ENCODE measurements at places on chromosomes 7 and 10. TPM values are rescaled to one million over a fixed set of nuclear protein-coding genes. Genes with fewer than 3 reads are reported as not detected.

DNA sequence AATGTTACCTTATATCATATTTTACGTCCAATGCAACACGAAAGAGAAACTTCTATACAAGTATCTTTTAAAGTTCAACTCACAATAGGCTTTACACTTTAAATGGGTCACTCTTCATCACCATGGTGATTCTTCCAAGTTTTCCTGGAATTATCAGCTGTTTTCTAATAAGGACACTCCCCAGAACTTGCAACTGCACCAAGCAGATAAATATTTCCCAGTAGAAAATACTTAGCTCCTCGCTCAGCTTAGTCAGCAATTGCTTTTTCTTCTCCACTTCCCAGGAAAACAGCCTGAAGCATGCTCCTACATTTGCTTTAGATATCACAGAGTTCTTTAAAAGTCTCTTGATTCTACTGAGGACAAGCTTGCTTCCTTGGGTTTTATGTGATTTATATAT, 25.7 kb upstream of the ADD3 start:
- peaks cover 6% of the 10 kb centered on the region for H3K27me3 ChIP-seq
- peaks cover 1% of the 10 kb centered on the region for H3K36me3 ChIP-seq
- DNase-seq: no peak
- peaks cover 5% of the 10 kb centered on the region for H3K4me1 ChIP-seq

- no peak overlapping the region for H3K27ac ChIP-seq
- no peaks in the 10 kb centered on the region for H3K27me3 ChIP-seq
Observed at GRCh38 chr10:11521860-11522259, 89.6 kb downstream of the USP6NL start.

DNA sequence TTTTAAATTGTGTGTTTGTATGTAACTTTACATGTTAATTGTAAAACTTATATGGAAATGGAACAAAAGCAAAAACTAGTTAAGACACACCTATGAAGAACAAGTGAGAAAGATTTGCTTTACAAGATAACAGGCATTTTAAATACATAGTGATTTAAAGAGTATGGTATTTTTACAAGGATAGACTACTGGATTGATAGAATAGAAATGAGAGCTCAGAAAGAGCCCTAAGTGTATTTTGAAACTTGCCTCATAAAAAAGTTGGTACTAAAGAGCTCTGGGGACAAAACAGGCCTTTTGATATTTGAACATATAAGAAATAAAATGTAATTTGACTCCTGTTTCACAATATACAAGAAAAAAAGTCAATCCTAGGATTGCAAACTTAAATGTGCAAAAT, 928.4 kb downstream of the REEP3 start:
- DNase-seq: no peak
- no peaks in the 10 kb centered on the region for H3K36me3 ChIP-seq
- no peak overlapping the region for H3K4me3 ChIP-seq

GRCh38 chr10:59366290-59366689, 3.9 kb upstream of the FAM13C start:
- no peaks in the 10 kb centered on the region for H3K36me3 ChIP-seq
- H3K4me3 ChIP-seq: no peak overlapping the region
- no peak overlapping the region for H3K27ac ChIP-seq
- peaks cover 4% of the 10 kb centered on the region for H3K4me1 ChIP-seq
- no peak for DNase-seq
- H3K27me3 ChIP-seq: peaks cover 25% of the 10 kb centered on the region

GRCh38 chr10:93503075-93503474, 6.7 kb downstream of the CEP55 start:
- peak overlapping the region; percentile 7 for H3K4me3 ChIP-seq
- H3K27ac ChIP-seq: peak overlapping the region; percentile 47
- DNase-seq: no peak
- H3K36me3 ChIP-seq: peaks cover 50% of the 10 kb centered on the region

DNA sequence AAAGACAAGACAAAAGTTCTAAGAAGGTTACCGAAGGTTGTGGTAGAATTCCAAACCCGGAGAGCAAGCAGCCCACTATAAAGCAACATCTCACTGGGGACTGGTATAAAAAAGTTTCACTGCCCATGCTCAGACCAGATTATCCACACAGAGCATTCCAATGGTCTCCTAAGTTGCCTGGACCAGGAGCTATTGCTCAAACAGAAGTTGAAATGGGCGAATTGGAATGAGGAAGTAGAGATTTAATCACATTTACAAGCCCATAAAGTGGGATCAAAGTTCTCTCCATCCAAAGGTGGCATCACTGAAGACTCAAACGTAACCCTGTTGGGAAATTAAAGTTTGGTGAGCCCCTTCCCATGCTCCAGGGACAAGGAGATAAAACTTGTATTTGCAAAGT, 19.8 kb downstream of the OR2F1 start:
- H3K4me1 ChIP-seq: no peaks in the 10 kb centered on the region
- DNase-seq: no peak
- peaks cover 9% of the 10 kb centered on the region for H3K27me3 ChIP-seq
- H3K36me3 ChIP-seq: no peaks in the 10 kb centered on the region

DNA sequence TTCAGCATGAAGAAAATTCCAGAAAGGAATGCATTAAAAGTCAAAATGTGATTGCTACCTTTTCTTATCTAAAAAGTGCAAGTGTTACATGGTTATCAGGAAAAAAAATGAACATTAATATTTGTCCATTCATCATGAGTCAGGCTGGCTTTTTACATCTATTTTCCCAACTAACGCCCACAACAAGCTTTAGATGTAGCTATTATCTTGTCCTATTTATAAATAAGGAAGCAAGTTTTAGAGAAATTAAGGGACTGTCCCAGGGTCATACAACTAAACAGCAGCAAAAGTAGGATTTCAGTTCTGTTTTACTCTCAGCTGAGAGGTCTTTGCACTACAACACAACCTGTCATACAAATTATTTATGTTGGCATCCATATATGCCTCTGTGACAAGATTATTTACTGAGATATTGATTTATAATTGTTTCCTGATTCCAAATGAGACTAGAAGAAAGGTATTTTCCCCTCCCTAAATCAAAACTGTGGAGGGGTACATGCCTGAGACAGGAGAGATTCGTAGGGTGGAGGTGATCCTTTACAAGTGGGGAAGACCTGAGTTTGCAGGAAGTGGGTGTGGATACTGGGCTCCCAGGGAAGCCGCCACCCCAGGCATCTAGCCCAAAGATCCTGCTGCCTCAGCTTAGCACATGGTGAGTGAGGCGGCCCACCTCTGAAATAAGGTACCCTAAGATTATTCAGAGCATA, 57.2 kb upstream of the ARID5B start:
- no peaks in the 10 kb centered on the region for H3K27me3 ChIP-seq
- no peak for DNase-seq
- no peak overlapping the region for H3K27ac ChIP-seq
- peaks cover 6% of the 10 kb centered on the region for H3K4me1 ChIP-seq

- no peak for DNase-seq
- H3K27me3 ChIP-seq: no peaks in the 10 kb centered on the region
- no peak overlapping the region for H3K27ac ChIP-seq
- H3K4me3 ChIP-seq: no peak overlapping the region
Observed at GRCh38 chr7:32092346-32092745, 22.1 kb upstream of the PDE1C start.

DNA sequence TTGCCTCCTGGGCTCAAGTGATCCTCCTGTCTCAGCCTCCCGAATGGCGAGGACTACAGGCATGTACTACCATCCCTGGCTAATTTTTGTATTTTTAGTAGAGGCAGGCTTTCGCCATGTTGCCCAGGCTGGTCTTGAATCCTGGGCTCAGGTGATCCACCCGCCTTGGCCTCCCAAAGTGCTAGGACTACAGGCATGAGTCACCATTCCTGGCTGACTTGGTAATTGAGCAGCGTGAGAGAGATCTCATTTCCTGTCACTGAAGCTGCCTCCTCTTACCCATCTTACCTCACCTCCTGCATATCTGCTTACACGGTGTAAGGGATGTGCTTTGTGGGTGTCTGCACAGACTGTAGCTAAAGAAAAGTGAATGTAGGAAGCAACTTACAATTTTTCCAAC, 9.7 kb downstream of the IFIT3 start:
- H3K4me3 ChIP-seq: peak overlapping the region; percentile 11
- DNase-seq: no peak
- H3K4me1 ChIP-seq: peaks cover 48% of the 10 kb centered on the region

DNA sequence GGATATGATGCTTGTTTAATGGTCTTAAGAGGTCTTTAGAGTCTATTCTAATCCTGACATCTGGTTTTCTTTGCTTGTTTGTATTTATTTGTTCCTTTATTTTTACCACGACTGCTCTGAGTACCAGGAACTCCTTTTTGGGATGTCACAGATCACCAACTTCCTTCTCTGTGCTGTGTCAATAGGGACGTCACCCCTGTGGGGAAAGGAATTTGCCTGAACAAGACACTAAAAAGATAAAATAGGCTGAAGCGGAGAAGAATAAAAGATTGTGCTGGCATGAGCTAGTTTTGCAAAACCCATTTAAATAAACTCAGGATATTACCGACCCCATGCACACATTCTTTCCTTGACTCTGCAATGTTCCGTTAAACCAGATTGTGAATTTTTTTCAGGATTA, 27.7 kb downstream of the MGMT start:
- H3K27ac ChIP-seq: no peak overlapping the region
- peaks cover 30% of the 10 kb centered on the region for H3K36me3 ChIP-seq
- H3K4me3 ChIP-seq: no peak overlapping the region
- DNase-seq: no peak
- H3K27me3 ChIP-seq: no peaks in the 10 kb centered on the region

GRCh38 chr7:31100445-31100844, 48.3 kb downstream of the ADCYAP1R1 start:
- H3K27ac ChIP-seq: no peak overlapping the region
- no peak for DNase-seq
- no peak overlapping the region for H3K4me3 ChIP-seq
- peaks cover 3% of the 10 kb centered on the region for H3K27me3 ChIP-seq
- no peaks in the 10 kb centered on the region for H3K36me3 ChIP-seq

ADK gene
- total RNA-seq: 37.9 TPM

NCF1 gene
- 4.4 TPM for total RNA-seq

CYP2W1 gene
- not detected for total RNA-seq

ATRNL1 gene
- not detected for total RNA-seq

RASA4B gene
- 18.0 TPM for total RNA-seq

CPA2 gene
- not detected for total RNA-seq

All from activated naive CD8-positive, alpha-beta T cell treated with anti-CD3 and anti-CD28 coated beads, Interleukin-2, amount 10 ng/mL, durations not matched to agents 7 days and 5 days (primary cell).